Stimulated activated CD8-positive, alpha-beta memory T cell treated with anti-CD3 and anti-CD28 coated beads, Interleukin-2, amount 100 ng/mL, for 1 hour (primary cell): ENCODE measurements at places on chromosomes 12 and 14.
A peak's percentile ranks its signal among the peaks of the same experiment; 100 is the strongest.

DNA sequence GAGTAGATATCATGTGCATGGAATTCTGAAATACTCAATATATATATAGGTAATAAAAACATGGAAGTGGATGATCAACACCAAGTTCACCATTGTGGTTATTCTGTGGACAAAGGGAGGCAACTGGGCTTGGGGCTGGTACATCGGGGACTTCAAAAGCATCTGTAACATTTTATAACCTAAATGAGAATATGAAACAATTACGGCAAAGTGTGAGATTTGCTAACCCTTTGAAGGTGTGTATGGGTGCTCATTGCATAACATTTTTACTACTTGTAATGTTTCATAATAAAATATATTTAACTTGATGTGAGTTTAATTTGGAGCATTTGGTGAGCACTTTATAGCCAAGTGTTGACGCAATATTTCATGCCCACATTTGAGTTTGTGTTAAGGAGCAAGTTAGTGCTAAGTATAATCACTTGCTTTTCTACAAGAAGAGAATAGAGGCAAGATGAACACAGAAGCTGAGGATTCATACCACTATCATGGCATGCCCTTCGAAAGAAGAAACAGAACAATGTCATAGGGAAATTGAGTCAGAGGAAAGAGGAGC, 109.3 kb downstream of the NTN4 start:
- no peak for DNase-seq

DNA sequence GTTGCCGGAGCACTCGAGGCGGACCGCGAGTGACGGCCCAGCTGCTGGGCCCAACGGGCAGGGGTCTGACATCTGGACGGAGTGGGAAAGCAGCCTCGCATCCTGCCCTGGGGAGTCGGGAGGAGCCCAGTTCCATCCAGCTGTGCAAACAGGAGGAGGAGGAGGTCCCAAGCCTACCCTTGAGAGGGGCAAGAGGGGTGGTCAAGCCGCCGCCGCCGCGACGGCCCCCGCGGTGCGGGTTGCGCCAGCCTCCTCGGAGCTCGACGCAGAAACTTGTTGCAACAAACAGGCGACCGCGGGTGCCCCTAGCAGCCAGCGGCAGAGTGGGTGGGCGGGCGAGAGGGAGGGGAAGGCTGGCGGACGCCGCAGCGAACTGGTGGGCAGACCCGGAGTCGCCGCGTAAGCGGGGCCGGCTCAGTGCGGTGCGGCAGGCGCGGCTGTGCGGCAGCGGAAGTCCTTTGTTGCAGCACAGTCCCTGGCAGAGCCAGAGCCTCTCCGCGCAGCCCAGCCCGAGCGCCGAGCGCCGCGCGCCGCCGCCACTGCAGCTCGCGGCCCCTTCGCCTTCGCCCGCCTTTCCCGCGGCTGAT, at the start of gene ZBTB1:
Gene ZBTB1, plus strand, starts transcription at position 461 of the 587 bp plus-strand sequence. CDS start 16,735 bp downstream, outside the sequence.
- DNase-seq: peak; percentile 73

DNA sequence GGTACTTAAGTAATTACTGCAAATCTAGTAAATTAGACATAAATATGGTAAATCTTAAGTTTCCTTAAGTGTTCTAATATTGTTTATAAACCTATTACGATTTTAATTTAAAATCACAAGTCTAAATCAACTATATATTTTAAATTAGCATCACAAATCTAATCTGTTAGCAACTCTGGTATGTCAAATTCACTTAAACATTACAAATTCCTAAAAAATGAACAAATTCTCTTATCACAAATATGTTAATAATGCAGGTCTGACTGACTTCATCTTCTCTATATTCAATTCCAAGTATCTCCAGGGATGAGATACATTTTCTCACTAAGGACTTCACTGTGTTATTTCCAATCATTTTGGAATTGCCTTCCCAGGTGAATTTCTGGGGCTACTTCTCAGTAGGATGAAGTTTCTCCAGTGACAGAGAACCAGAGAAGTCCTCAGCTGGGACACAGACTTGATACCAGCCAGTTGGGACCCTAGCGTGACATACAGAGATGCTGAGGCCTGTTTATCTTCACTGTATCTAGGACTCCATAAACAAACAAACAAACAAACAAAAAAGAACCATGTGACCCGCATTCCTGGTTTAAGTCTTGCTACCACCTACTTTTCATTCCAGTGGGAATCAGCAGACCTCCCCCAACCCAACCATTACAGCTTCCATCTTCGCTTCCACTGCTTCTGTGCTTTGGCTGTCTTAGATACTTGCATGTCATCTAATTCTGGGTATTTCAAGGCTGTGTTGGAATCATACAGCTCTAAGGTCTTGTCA, 21.8 kb downstream of the CFAP251 start:
- no peak for DNase-seq

- DNase-seq: no peak
Observed at GRCh38 chr12:92439420-92439805, 263.4 kb upstream of the PLEKHG7 start.

GRCh38 chr14:23636317-23637211, at the start of gene DHRS2:
DHRS2 (plus strand) TSS chr14:23636364; CDS start chr14:23638865, 2,501 bp downstream.
- no peak for DNase-seq

DNA sequence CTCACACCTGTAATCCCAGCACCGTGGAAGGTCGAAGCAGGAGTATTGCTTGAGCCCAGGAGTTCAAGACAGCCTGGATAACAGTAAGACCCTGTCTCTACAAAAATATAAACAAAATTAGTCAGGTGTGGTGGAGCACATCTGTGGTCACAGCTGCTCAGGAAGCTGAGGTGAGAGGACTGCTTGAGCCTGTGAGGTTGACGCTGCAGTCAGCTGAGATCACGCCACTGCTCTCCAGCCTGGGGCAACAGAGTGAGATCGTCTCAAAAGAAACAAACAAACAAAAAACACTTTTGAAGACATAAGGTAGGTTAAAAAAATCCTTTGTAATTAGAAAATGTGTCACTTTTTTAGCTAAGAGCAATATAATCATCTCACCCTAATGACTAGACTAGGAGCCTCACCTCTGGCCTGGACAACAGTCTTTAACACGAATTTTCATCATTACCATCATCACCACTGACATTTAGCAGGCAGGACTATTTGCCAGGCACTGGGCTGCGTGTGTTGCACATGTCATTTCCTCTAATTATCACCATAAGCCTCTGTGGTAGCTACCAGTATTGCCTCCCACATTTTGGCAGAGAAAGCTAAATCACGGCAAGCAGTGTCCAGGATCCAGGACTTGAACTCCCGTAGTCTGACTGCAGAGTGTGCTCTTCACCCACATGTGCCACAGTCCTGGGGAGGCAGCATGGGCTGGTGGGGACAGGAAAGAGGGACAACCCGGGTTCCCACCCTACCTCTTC, 4.6 kb upstream of the SYCP3 start:
- DNase-seq: no peak

- DNase-seq: no peak
Observed at GRCh38 chr12:1809591-1810190, 10.7 kb upstream of the LRTM2 start.

DNA sequence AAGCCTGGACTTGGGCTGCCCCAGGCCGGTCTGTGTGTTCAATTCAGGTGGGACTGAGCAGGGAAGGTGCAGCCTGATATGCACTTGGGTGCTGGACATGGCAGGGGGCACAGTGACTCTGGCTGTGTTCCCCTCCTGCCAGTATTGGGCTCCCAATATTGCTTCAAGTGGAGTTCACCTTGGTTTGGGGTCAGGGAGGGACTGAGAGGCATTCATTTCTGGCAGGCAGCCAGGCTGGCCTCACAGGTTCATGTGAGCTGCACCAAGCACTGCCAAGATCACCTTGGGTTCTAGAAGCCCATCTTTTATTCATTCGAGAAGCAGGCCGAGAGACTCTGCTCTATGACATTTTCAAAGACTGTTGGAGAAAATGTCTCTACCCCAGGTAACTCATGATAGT, 245.0 kb downstream of the CHST11 start:
- DNase-seq: no peak

DNA sequence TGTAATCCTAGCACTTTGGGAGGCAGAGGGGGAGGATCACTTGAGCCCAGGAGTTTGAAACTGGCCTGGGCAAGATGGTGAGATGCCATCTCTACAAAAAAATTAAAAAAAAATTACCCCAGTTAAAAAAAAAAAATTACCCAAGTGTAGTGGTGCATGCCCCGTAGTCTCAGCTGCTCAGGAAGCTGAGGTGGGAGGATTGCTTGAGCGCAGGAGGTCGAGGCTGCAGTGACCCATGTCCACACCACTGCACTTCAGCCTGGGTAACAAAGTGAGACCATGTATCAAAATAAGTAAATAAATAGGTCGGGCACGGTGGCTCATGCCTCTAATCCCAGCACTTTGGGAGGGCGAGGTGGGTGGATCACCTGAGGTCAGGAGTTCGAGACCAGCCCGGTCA, 128.8 kb downstream of the VRK1 start:
- DNase-seq: no peak

DNA sequence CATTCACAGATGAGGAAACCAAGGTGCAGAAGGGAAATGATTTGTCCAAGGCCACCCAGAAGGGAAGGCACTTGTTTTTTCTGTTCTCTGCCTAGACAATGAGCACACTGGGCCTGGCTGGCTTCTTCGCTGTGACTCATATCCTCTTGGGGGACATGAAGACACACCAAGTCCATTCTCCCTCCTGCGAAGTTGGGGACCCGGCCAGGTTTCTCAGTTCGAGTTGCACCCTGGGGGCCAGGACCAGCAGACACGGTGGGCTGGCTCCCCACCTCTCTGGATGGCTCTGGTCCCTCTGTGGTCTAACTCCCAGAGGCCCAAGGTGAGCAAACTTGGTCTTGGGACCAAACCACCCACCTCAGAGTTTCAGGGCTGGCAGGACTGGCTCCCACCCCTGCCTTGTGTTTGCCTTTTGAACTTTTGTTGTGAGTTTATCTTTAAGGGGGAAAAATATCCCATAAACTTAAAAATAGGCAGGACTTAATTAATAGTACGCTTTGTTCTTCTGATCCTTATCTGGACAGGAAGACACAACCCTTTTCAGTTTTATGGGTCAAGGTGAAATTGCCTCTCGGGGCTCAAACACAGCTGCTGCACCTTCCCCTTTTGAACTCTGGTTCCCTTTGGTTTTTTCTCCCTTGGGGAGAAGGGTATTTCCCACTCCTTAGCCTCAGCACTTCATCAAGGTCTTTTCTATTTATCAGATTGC, 9.0 kb upstream of the MLEC start:
- no peak for DNase-seq

DNA sequence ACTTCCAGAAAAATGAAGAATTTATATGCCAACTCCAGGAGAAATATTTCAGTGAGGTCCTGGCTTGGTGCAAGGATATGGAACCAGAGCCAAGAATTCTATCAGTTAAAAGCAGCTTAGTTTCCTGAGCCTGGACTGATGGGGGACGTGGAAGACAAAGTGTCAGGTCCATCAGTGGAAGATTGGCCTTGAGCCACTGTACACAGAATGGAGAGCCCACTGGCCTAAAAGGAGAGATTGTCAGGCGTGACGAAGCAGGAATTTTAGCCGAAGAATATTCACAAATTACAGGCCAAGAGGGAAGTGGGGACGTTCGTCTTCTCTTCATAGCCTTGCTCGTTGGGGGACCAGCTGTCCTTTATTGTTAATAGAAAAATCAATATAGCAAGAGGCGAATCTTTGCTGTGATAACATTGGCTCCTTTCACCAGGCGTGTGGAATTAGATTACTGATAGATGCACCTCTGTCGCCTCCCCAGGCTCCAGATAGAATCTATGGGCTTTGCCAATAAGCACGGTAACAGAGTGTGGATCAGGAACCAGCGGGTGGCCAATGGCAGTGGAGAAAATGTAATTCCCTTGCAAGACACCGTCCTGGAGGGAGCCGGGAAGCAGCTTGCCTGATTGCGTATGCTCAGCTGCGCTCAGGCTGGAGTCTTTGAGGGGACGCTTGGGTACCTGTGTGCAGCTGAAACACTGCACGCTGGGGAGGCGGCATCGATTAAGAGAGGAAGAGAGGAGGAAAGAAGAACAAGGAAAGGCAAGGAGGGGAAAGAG, 56.4 kb downstream of the TMEM132C start:
- no peak for DNase-seq

DNA sequence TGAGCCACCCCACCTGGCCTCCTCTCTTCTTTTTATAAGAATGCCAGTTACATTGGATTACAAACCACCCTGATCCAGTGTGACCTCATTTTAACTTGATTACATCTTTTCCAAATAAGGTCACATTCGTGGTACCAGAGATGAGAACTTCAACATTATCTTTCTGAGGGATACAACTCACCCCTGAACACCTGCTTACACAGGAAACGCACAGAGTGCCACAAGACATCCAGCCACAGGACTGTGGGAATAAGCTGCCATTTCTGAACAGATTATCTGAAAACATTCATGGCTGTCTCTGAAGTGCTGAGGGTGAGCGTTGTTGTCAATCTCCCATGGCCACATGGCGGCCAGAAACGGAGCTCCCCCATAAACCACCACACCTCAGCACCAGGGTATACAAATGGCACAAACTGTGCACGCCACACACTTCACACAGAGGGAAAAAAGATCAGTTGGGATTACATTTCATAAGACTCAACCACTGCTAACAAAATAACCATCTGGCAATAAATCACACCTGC, 23.7 kb downstream of the FOXN3 start:
- DNase-seq: no peak
